ENCODE measurements at places on chromosomes 4 and X.

DNA sequence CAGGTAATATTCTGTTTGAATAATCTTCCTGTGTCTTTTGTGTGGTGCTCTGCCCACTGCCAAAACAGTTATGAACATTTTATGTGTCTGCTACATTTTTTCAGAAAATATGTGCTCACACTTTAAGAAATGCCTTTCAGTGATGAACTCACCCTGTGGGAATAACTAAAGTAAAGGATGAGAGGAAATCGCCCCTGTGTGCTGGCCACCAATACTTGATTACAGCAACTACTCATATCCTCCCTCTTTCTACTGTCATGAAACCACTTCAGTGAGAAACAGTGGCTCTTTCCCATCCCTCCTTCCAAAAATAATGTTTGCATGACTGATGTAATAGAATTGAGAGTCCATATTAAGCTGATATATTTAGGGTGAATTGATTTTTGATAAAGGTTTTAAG, 900.9 kb downstream of the RAB28 start:
- DNase-seq: no peak

DNA sequence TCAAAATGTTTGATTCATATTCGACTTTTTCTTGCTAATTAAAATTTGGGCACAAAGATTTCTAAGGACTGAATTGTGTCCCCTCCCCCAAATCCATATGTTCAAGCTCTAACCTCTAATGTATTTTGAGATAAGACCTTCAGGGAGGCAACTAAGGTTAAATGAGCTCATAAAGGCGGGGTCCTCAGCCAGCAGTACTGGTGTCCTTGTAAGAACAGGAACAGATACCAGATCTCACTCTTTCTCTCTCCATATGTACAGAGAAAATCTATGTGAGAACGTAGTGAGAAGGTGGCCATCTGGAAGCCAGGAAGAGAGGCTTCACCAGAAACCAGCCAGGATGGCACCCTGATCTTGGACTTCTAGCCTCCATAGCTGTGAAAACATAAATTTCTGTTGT, 116.9 kb downstream of the VEGFC start:
- DNase-seq: no peak

DNA sequence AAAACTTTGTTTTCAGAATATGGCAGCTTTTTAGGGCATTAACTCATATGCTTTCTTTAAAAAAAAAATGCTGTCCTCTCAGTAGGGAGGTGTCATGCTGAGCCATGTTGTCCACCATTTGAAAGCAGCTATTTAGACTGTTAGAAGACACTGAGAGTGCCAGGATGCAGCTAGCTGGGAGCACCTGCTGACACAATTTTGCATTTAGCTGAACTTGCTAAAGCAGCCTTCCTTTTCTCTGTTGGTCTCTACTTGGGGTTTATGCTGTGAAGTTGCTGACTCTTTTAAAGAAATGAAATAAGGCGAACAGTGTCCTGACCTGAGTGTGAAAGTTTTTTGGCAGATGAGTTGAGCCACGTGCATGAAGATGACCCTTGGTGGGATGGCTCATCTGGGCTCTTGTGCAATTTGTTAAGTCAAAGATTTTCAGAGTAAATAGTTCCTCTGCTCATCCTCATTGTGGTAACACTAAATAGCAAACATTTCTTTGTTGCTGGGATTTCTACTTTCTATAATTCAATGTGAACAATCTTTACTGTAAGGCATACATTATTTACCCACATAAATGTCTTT, 64.5 kb downstream of the CDS1 start:
- no peak for DNase-seq

- no peak for DNase-seq
Measured at GRCh38 chrX:44303119-44303518, 40.4 kb downstream of the EFHC2 start.

DNA sequence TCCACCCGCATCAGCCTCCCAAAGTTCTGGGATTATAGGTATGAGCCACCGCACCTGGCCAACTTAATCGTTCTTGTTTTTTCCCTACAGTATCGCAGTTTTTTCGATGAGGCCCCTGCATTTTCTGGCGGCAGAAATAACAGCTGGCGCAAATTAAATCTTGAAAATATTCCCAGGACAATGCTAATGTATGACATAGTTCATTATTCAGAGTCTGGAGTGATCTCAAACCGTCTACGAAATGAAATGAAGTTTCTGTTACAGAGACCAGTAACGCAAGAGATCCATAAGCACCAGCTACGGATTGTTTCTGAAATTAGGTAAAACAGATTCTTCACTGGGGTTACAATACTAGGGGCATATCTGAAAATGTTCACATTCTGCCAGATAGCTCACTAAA, 27.3 kb downstream of the CXorf58 start:
- DNase-seq: no peak

DNA sequence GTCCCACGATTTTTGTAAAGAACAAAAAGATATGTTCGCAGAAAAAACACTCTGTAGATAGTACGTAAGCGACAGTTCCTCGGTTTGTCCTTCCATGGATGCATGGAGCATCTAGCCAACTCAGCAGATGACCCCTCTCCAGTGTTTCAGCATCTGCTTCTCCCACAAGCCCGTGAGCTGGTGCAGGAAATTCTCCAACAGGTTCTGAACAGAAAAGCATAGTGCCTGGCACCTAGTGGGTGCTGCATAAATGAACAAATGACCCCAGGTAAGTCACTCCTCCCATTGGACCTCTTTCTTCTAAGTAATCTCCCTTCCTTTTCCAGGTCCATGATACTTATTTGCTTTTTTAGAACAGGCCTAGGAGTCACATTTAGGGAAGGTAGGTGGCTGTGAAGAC, 966 bp upstream of the KIAA0232 start:
- no peak for DNase-seq

- DNase-seq: no peak
Measured at GRCh38 chr4:161990721-161991120, 173.1 kb downstream of the FSTL5 start.

- no peak for DNase-seq
Measured at GRCh38 chr4:147219145-147219544, 261.8 kb upstream of the EDNRA start.

DNA sequence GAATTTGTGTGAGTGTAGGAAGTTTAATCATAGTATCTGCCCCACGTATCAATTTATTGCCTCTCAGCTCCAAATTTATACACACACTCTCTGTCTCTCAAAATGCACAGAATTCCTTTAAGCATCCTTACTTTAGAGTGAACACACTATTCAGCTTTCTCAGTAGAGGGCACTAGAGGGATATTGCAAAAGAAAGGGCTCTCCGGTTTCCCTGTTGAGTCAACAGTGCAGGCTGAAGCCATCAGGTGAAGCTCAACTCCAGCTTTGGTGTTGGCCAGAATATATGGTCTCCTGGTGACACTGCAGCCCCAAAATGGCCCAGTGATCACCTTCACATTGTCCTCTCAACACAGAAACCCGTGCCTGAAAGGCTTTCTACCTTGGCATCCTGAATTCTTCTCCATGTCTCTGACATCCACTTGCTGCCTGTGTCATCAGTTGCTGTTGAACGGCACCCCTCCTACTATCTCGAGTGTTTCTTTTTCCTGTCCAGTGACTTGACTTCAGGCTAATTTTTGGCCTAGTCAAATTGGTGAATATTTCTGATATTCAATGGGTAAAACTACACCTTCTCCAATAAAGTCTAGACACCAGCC, 670.5 kb downstream of the GABRG1 start:
- DNase-seq: no peak

GRCh38 chrX:77444075-77444474, 3.1 kb upstream of the FGF16 start:
- no peak for DNase-seq

- DNase-seq: no peak
Measured at GRCh38 chr4:8854931-8855330, 16.7 kb downstream of the HMX1 start.

DNA sequence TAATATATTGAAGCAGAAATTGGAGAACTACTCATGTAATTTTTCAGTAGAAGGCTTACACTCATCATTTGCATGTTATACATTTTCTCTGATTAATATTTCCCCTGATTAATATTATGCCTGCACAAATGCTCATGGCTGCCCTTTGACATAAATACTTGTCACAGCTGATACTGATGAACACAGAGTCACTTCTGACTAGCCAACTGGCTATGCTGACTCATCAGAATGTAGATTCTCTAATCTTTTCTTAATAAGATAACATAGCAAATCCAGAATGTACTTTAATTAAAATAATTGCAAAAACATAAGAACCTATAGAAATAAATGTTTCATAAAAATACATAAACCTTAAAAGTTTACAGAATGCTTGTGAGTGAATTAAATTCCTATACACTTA, 52.4 kb upstream of the C4orf54 start:
- DNase-seq: no peak

DNA sequence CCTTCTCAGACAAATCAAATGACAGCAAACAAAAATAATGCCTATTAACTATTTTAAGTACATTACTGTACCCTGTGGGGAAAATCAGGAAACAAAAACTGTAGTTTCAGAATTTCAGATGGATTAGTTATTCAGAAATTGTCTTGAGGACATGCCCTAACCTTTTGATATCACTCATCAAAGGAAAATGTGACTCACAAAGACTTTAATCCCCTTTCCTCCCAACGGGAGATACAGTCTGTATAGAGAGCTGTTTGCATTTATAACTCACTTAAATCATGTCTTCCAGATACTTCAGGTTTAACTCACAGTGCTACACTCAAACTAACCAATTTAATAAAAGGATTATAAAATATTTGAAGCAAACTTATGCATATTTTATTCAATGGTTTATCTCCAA, 304.0 kb downstream of the MAPK10 start:
- DNase-seq: no peak

GRCh38 chr4:96677499-96677898, 837.6 kb downstream of the PDHA2 start:
- no peak for DNase-seq

DNA sequence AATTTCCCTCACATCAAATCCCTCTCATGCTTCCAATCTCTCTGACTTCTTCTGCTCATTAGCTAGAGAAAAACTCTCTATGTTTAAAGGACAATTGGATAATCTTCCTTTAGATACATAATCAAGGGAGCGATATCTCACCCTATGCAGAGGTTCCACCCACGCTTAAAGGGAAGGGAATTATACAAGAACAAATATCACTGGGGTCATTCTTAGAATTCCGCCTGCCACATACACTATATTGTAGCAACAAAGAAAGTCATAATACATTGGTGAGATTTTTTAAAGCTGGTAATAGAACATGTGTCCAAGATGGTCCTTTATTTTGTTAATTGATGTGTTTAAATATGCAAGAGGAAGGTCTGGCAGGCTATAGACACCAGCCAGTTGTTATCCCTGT, 31.5 kb downstream of the NKX6-1 start:
- no peak for DNase-seq

DNA sequence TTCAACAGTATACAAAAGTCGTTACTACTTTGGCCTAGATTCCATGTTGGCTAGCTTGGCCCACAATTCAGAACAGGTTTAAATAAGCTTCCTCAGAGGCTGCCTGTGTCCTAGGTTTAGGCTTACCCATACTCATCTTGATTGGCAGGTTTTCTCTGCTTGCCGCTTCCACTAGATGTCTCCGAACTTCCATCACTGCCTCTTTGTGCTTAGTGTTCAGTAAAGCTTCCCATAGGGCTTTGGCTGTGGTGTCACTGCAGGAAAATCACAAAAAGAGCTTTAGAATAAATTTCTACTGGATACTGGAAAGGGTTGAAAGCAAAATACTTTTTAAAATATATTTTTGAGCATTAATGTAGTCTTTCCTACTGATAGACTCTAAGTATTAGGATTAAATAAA, 52.4 kb downstream of the SCFD2 start:
- no peak for DNase-seq

DNA sequence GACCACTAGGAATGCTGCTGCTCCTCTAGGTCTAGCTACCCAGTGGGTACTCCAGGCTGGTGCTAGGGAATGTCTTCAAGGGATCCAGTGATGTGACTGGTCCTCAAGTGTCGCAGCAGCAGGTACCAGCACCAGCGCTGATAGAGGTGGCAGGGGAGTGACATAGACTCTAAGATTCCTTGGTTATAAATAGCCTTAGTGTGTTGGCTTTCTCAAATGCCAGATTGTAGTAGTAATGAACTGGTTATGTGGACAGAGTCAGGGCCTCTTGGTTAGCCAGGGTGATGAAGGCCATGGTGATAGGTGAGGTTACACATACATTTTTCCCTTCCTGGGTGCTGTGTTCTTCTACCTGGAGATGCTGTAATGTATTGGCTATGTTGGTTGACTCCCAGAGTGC, 38.3 kb downstream of the DCLK2 start:
- DNase-seq: no peak

- DNase-seq: no peak
Measured at GRCh38 chr4:38868059-38868960, 704 bp downstream of the FAM114A1 start.

DNA sequence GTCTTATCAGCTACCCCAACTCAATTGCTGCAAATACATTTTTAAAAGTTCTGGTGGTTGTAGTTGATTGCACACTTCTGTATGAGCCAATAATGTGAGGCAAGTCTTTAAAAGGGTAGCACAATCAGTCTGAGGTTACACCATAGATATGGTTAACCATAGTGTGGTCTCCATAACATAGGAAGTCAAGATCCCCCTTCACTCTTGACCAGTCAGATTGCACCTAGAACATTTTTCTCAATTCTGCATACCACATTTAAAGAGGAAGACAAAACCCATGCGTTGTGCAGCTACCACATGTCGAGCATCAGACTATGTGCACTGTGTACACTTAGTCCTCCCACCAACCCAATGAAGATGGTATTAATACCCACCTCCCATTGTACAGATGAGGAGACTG, 26.5 kb upstream of the CYBB start:
- no peak for DNase-seq

- no peak for DNase-seq
Measured at GRCh38 chrX:140524556-140524955, 19.7 kb upstream of the SOX3 start.

DNA sequence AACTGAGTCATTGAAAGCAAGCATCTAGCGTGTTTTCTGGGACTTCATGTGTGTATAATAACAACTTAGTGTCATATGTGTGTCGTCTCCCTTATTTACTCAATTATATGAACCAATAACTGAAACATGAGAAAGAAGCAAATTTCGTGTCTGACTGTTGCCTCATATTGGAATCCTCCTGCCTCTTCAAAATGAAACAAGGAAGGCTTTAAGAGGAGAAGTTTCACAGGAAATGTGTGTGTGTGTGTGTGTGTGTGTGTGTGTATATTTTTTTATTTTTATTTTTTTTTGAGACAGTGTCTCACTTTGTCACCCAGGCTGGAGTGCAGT, 145.8 kb upstream of the SFRP2 start:
- DNase-seq: no peak

All from activated CD8-positive, alpha-beta memory T cell treated with anti-CD3 and anti-CD28 coated beads for 1 hour (primary cell).